Umbilical cord (tissue), 2 donors: ENCODE measurements at places on chromosomes 1 and 21.

- no peak for DNase-seq
Measured at GRCh38 chr1:71592646-71593274, 511.9 kb upstream of the ZRANB2 start.

DNA sequence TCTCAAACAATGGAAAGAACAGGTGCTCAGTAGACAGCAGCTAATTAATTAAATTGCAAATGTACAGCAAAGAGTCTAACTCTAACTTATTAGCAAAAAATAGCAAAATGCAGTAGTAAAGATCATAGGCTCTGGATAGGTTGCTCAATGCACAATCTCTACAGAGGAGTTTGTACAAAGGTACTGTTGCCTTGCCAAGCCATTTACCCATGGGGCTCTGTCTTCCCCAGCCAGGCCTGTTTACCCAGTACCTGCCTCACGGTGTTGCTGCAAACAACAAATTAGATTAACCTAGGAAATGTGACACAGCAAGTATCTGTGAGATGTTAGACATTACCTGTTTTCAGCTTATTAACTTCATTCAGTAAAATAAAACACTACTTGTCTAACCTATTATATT lies 222.0 kb downstream of the DENND1B start:
- DNase-seq, result no peak

GRCh38 chr21:35207322-35207721 lies 158.2 kb upstream of the RUNX1 start:
- DNase-seq, result no peak

DNA sequence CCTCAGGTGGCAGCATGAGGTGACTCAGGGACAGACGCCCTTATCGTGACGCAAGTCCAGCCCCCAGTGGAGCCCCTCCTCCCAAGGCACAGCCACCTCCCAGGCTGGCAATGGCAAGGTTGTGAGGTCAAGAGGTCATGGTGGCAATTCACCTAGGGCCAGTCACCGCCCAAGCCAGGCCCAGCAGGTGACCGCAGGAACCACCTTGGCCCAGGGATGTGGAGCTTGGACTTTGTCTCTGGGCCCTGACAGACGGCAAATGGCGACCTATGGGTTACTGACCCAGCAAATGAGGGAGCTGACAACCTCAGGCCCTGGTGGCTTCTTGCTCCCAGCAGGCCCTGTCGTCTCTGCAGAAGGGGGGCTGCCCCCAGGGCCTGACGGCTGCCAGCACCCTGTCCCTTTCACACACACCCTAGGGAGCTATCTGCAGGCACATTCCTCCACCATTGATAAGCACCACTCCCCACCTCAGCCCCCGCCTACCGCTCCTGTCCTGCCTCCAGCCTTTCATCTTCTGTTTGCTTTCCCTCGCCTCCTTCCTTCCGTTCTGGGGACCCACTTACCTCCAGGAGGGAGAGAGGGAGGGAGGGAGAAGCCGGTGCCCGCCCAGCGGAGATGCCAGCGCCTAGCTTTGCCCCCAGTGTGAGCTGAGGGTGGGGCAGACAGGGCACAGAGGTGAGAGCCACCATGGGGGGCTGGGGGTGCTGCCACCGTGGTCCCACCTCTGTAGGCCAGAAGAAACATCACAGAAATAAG lies 12.1 kb downstream of the EPHA2 start:
- DNase-seq, result peak; percentile 56

DNA sequence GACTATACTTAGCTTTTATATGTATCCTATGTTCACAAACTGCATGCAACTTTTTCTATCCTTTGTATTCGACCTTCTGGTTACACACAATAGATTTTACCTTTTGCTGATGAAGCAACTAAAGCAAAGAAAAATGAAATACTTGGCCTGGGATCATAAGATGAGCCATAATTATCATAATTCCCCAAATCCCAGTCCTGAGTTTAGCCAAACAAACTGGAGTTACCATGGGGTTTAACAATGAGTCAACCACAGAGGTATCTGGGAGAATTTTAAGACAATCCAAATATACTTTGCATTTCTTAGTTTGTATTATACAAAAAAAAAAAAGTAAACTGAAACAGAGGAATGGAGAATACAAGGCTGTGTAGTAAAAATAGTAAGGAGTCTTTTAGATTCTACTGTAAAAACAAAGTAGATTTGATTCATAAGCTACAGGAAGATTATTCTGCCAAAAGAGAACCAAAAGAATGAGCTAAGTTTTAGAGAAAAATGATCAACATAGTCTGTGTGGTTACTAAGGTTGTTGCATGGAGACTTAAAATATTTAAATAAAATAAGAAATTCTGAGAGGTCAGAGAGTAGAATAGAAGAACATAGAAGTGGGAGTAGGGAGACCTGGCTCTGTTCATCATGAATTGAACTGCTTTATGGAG lies 60.4 kb upstream of the GORAB start:
- peak; percentile 21 for DNase-seq

- no peak for DNase-seq
Measured at GRCh38 chr1:223219318-223219635, 76.2 kb upstream of the TLR5 start.

DNA sequence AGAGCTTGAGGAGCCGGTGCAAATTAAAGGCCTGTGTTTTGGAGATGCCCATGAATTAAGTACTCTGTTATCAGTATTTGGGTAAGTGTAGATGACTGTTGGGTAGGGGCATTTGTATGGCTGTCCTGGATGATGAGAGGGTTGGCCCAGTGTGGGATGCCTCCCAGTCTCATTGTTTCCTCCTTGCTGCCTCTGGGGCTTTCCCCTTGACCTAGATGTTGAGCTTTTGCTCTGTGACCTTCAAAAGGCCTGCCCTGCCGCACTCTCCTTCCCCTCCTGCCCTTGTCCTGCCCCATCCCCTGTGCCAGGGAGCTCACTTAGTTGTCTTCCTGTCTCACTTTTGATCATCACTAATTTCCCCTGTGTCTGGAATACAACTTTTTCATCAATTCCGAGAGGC lies 10.0 kb downstream of the GALNT2 start:
- DNase-seq, result no peak

- no peak for DNase-seq
Measured at GRCh38 chr1:45669379-45669778, 17.0 kb downstream of the GPBP1L1 start.

- no peak for DNase-seq
Measured at GRCh38 chr1:116497656-116498055, 73.2 kb downstream of the CD58 start.

DNA sequence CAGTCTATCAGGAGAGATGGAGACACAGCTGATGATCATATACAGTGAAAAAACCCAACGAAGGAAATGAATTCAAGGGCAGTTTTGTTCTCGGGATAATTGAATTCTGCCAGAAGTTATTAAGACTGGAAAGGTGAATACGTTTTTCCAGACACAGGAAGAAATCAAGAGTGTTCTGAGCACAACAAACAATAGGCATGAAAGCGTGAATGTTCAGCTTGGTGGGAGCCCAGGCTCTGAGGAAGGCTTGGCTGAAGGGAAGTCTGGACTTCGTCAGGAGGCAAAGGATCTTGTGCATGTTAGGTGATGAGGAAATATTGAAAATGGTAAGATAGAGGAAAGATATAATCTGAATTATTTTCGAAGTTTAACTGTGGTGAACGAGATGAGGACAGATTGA lies 50.4 kb downstream of the CYYR1 start:
- peak; percentile 18 for DNase-seq

GRCh38 chr1:37255136-37255795 lies 219.1 kb upstream of the ZC3H12A start:
- DNase-seq, result peak; percentile 23

GRCh38 chr21:42358937-42359336 lies 7.4 kb downstream of the TFF1 start:
- DNase-seq, result no peak

DNA sequence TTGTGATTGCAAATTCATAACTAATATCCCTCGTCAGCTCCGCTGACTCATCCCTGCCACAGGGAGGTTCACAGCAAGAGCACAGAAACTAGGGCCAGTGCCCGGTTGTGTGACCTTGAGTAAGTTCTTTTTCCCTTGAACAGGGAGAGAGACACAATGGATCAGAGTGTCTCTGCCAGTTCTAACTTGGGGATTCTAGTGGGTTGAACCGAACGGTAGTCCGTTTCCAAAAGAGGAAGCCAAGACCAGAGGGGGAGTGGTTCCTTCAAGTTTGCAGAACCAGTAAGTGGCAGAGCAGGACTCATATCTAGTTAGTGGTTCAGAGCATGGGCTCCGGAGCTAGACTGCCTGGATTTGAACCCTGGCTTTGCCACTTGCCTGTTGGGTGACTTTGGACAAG lies 4.9 kb upstream of the SHISA4 start:
- no peak for DNase-seq

DNA sequence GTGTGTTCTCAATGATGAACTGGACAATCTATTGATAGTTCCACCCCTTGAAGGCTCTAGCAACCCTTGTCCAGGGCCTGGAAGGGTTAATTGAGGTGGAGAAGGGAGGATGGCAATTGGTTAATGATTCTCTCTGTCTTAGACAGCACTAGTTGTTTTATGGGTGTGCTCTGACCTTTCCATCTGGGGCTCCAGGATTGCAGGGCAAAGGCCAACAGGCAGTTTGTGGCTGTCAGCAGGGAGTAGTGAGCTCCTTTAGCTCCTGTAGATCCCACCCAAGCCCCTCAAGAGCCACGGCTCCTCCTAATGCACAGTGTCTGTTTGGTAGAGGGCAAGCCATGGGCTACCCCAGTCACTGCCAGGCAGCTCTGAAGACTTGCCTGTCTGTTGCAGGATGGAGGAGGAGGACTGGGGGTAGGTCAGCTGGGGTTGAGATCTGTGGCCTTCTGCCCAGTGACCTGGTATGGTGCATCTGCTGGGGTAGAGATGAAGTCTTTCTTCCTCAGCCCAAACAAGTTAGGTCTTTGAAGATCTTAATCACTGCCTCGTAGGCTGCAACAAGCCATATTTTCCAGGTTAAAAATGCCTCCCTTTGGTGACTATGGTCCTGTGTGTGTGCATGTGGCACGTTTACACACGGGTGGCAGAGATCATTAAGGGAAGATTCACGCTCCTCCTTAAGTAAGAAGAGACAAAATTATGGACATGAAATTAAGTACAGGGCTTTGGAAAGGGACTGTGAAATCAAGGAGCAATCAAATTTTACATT lies 7.7 kb downstream of the MROH7 start:
- DNase-seq, result no peak

DNA sequence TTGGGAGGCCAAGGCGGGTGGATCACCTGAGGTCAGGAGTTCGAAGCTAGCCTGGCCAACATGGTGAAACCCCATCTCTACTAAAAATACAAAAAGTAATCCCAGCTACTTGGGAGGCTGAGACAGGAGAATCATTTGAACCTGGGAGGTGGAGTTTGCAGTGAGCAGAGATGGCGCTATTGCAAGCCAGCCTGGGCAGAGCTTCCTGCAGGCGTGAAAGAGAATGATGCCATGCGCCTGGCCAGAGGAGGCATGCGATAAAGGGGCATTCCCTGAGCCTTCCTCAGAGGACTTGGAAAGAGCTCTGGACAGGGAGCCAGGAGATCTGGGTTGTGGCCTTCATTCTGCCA lies 3.2 kb downstream of the E2F2 start:
- no peak for DNase-seq

GRCh38 chr1:185956881-185957280 lies 222.7 kb downstream of the HMCN1 start:
- no peak for DNase-seq

DNA sequence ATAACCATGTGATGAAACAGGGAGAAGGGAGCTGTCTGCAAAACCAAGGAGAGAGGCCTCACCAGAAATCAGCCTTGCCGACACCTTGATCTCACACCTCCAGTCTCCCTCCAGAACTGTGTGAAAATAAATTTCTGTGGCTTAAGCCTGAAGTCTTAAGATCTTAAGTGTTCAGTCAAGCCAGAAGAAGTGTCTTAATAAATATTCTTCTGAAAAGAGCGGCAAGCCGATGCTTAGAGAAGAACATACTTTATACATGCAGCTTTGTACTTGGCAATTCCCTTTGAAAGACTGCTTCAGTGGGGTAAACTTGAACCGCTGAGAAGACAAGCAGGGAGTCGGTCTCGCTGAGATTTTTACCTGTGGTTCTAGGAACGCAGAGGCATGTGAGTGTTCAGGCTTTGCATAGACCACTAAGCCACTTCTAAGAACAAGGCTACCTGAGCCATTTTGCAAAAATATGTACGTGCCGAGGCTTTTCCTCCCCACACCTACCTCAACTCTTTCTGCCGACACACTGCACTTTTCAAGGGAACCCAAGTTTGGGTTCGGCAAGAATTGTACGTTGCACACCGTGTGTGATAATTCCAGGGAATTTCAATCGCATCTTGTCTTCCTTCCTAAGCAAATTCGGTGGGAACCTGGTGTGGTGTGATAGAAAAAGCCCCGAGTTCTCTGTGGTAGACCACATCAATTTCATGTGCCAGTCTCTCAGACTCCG lies 3.4 kb downstream of the RUNX1 start:
- DNase-seq, result no peak

- no peak for DNase-seq
Measured at GRCh38 chr1:89331890-89332289, 32.0 kb upstream of the GBP6 start.

- DNase-seq, result no peak
Measured at GRCh38 chr1:221468546-221468945, 273.3 kb downstream of the DUSP10 start.

DNA sequence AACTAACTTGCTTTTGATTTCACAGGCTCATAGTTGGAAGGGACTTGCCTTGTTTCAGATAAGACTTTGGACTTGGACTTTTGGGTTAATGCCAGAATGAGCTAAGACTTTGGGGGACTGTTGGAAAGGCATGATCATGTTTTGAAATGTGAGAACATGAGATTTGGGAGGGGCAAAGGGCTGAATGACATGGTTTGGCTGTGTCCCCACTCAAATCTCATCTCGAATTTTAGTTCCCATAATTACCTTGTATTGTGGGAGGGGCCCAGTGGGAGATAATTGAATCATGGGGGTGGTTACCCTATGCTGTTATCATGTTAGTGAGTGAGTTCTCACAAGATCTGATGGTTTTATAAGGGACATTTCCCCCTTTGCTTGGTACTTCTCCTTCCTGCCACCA lies 222.1 kb downstream of the GRIK1 start:
- no peak for DNase-seq

DNA sequence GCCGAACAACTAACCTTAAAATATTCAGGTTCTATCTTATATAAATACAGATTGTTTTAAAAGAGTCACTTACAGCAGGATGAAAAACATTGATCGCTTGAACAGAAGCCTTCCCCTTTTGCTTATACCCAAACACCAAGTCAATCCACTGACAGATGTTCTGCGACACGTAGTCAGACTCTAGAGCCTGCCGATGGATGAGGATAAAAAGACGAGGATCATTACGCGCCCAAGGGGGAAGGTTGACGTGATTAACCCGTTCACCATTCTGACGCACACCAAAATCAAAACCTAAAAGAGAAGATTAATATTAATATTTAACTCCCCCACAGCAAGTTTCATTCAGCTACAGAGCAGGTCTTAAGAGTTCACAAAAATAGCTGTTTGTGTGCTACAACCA lies 59.4 kb upstream of the GNG4 start:
- no peak for DNase-seq

- DNase-seq, result no peak
Measured at GRCh38 chr1:217953922-217954321, 322.8 kb downstream of the SPATA17 start.

DNA sequence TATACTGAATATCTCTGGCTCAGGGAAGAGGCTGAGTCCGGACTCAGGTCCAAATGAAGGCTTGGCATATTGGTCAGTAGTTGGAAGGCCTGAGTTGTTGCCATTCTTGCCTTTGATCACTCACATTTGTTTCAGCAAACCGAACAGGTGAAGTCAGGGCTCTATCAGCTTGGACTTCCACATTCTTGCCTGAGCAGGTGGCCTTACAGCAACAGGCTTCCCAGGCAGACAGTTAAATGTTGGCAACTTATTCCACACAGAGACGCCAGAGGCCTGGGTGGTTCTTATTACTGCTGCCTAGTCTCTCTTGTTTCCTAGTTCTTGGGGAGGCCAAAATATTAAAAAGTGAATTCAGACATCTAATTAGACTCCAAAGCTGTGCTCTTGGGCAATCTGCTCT lies 36.6 kb downstream of the XCL2 start:
- DNase-seq, result no peak
